GM12878 (cell line): ENCODE measurements at places on chromosomes 2 and 18. TPM values are rescaled to one million over a fixed set of nuclear protein-coding genes. Genes with fewer than 3 reads are reported as not detected.

- DNase-seq = no peak
- no peaks in the 10 kb centered on the region for H3K36me3 ChIP-seq
- no peak overlapping the region for H3K27ac ChIP-seq
- H3K4me3 ChIP-seq = no peak overlapping the region
Observed at GRCh38 chr2:7943446-7943845, 738.4 kb upstream of the ID2 start.

DNA sequence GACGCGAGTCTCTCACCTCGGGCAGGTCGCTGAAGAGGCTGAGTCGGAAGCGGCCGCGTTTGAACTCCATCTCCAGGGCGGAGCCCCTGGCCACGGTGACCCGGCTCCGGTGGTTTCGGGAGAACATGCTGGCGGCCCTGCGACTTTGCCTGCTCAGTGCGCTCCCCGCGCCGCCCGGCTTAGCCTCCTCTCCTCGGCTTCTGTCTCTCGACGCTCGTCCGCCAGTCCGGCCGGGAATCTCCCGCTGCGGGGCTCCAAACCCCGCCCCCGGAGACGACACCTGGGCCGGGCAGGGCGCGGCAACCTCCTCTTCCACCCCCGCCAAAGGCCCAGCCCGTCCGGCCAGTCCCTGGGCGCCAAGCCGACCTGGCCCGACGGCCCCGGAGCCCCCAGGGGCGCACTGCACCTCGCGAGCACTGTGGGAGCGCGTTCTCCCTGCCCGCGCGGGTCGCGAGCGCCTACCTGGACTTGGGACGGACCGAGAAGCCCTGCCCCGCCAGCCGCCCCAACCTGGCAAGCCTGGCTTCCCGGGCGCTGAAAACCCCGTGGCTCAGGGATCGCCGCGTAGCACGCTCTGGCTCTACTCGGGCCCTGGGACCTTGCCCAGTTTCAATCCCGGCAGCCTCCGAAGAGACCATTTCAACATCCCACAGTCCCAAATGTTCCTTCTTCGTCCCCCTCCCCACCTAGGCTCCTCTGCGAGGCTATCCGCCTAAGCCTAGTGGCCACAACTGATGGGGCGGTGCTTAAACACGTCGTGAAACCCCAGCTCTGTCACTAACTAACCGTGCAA is at the start of gene RTKN:
TSS of gene RTKN (minus strand) at position 248 of the 793 bp plus-strand sequence. CDS start at position 127, 121 bp downstream.
- H3K4me3 ChIP-seq = no peak within 1 kb of the TSS
- no peak within 1 kb of the TSS for H3K27ac ChIP-seq
- no peak for DNase-seq
- peaks cover 20% of the 10 kb centered on the region for H3K4me1 ChIP-seq
- peaks cover 2% of the 10 kb centered on the region; the same call in 1 of the 2 replicates for H3K27me3 ChIP-seq

- no peak overlapping the region for H3K27ac ChIP-seq
Observed at GRCh38 chr18:36196238-36196995, 9.1 kb downstream of the MOCOS start.

Gene PROM2
- total RNA-seq = not detected in 2 replicates

DNA sequence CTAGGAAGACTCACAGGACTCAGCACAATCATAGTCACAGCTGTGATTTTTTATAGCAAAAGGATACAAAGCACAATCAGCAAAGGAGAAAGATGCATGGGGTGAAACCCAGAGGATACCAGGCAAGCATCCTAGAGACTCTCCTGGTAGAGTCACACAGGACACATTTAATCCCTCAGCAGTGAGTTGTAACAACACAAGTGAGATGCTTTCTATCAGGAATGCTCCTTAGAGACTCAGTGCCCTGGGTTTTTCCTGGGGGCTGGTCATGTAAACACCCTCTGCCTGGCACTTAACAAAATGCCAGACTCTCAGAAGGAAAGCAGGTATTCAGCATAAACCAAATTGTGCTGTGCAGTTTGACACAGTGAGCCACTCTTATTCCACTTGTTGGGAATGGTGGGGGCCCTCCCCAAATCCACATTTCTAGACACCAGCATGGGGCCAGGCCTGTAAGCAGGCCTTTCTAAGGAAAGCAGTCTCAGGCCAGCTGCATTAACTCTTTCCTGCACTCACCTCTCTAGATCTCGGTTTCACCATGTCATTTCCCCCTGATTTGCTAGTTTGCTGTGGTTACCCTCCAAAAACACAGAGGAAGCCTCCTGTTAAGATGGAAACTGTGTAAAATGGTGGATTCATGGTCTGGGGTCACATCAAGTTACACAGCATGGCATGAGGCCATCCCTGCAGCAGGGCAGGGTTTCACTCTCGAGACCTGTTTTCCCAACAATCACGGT is 16.9 kb upstream of the RNU4ATAC start:
- H3K27ac ChIP-seq = no peak overlapping the region
- H3K4me1 ChIP-seq = no peaks in the 10 kb centered on the region
- DNase-seq = no peak

DNA sequence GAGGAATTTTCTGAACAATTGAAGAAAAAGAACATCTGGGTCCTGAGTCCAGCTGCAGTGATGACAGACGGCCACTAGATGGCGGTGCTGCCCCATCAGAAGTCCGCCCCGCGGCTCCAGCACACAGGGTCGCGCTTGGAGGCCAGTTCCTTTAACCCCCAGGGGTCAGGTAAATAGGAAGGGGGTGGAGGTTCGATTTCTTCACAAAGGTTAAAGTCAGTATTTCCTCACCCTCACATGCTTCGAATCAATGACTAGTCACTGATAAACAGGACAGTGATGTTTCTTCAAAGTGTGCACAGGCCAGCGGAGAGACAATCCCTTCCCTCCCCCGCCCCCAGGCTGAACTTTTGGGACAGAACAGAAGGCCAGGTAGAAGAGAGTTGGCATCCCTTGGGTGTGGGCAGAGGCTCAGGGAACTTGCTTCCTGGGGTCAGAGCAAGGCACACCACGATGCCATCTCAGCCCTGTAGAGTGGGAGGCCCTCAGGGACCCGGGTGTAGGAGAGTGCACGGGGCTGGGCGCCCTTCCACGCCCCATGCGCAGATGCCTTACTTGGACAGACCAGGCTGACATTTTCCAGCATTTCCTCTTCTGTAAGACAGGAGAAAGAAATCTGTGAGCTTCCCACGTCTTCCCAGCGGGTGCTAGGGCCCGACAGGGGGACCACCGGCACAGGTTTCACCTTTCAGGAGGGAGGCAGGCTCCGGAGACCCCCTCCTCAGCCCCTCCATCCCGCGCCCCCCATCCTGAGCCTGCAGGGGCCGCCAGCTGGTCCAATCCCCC is 722 bp downstream of the APOB start:
- DNase-seq = no peak
- no peaks in the 10 kb centered on the region for H3K4me1 ChIP-seq
- no peak overlapping the region for H3K4me3 ChIP-seq
- no peaks in the 10 kb centered on the region; the same call in 1 of the 2 replicates for H3K27me3 ChIP-seq
- H3K36me3 ChIP-seq = no peaks in the 10 kb centered on the region

Gene ZNF804A
- total RNA-seq = 1.6 and 1.7 TPM in 2 replicates

DNA sequence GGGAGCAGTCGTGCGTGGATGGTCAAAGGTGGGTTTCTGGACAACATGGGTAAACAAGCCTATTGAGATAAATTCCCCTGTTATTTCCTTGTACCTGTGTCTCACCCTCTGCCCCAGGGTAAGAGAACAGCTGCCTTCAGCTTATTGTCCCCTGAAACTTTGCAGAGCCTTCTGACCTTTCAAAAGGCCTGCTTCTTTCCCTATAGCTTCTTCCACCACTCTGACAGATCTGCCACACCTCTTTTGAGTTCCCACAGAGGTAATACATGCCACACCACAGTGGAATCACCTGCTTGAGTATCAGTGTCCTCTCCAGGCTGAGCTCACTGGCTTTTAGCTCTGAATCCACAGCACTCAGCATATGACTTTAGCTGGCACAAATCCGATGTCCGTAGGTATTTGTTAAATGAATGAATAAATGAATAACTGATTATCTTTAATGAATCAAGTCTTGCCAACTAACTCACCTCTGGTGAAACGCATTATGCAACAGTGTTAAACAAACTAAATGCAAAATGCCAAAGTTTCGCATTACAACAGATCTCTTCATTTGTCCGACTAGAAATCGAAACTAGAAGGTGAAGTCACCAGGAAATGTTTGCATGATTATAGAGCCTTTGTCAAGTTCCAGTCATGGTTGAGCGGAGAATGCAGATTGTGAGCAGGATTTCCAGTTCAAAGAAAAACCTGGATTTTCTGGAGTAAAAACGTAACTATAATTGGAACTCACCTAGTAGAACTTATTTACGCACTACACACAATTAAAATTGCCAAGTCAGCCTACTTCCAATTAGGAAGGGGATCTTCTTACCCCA is 16.4 kb downstream of the DYNAP start:
- H3K4me3 ChIP-seq = no peak overlapping the region
- H3K27me3 ChIP-seq = no peaks in the 10 kb centered on the region
- no peak for DNase-seq
- H3K27ac ChIP-seq = no peak overlapping the region
- no peaks in the 10 kb centered on the region for H3K4me1 ChIP-seq

DNA sequence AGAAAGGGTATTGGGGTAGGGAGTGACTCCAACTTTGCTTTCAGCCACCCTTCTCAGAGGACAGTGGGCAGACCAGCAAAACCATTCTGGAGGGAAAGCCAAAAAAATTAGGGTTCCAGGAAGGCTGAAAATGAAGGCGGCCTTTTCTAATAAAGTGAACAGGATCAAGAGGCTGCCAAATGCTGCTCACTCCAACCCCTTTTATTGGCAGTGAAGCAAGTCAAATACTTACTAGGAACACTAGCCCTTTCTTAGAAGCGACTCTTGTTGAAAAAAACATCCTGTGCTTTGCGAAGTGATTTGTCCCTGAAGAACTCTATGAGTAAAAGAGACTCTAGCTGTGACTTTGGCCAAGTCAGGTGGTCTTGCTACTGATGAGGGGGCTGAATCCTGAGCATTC is 83.6 kb upstream of the CYP1B1 start:
- no peaks in the 10 kb centered on the region for H3K27me3 ChIP-seq
- H3K4me1 ChIP-seq = peaks cover 1% of the 10 kb centered on the region
- no peaks in the 10 kb centered on the region for H3K36me3 ChIP-seq
- DNase-seq = no peak
- no peak overlapping the region for H3K4me3 ChIP-seq

Gene RRM2
- total RNA-seq = 231 and 270 TPM in 2 replicates

DNA sequence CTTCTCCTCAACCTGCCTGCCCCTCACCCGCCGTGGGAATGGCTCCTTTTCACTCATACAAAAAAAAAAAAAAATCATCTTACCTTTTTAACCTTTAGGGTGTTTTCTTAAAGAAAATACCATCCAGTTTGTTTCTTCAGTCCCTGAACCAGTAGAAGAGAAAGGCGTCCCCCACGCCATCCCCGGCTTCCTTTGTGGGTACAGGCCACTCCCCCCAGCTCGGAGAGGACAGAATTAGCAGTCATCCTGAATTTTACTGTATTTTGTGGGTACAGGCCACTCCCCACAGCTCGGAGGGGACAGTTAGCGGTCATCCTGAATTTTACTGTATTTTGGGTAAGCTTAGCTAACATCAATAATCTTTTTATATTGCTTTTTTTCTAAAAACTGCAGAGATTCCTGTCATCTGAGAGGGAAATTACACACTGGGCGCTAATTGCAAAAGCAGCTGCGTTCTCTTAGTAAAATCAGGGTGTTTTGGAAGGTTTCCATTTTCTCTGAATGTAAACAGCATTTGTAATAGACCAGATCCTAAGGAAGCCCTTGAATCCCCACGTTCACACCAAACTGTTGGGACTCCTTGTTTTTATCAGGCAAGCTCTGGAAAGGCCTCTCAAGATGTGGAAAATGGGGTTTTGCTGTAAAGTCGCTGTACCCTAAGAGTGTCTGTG is 72.5 kb downstream of the NFATC1 start:
- peaks cover 21% of the 10 kb centered on the region for H3K4me1 ChIP-seq
- H3K4me3 ChIP-seq = no peak overlapping the region
- H3K27me3 ChIP-seq = no peaks in the 10 kb centered on the region
- no peaks in the 10 kb centered on the region for H3K36me3 ChIP-seq
- H3K27ac ChIP-seq = no peak overlapping the region

DNA sequence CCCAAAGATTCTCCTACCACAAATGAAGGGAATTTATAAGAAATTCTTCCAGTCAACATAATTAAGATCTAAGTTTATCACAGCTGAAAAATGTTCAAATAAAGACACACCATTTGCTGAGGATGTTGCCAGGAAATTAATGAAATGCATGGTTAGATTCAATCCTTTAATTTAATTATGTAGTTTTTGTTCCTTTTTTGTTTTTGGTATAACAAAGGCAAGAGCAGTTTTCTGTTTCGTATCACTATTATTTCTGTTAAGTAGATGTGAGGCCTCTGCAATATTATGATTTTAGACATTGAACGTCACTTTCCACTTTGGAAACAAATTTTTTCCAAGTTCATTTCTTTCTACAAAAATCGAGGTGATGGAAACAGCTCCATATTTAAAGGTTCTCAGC is 440.0 kb downstream of the THSD7B start:
- no peak for DNase-seq
- H3K27ac ChIP-seq = no peak overlapping the region
- no peak overlapping the region for H3K4me3 ChIP-seq
- no peaks in the 10 kb centered on the region for H3K4me1 ChIP-seq
- no peaks in the 10 kb centered on the region for H3K36me3 ChIP-seq
- no peaks in the 10 kb centered on the region for H3K27me3 ChIP-seq
